CD4-positive, alpha-beta T cell treated with Interleukin-15 for 1 hour (primary cell): ENCODE measurements at places on chromosomes 6 and 20.

DNA sequence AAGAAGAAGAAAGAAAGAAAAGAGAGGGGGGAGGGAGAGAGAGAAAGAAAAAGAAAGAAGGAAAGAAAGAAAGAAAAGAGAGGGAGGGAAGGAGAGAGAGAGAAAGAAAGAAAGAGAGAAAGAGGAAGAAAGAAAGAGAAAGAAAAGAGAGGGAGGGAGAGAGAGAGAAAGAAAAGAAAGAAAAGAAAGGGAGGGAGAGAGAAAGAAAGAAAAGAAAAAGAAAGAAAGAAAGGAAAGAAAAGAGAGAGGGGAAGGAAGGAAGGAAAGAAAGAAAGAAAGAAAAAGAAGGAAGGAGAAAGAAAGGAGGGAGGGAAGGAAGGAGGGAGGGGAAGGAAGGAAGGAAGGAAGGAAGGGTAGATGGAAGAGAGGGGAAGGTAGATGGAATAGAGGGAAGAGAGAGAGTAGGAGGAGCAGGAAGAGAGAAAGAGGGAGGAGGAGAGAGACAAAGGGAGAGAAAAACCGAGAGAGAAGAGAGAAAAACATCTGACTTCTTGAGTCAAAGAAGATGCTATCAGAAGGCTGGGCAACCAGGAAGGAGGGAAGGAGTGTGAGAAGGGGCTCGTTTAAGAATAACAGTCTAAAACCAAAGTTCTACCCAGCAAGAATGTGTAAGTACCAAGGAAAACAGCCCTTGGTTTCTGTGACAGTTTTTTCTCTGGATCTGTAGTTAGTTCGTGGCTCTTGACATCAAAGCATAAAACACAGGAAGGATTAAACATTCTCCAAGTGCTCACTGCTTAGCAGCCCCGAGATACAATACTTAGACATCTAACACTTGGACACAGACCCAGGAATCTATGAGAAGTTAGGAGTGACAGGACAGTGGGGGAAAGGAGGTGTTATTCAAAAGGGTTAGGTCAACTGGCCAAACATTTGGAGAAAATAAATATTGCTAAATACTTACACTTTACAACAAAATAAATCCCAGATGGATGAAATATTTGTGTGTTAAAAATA is 131.9 kb upstream of the STMND1 start:
- DNase-seq: no peak

DNA sequence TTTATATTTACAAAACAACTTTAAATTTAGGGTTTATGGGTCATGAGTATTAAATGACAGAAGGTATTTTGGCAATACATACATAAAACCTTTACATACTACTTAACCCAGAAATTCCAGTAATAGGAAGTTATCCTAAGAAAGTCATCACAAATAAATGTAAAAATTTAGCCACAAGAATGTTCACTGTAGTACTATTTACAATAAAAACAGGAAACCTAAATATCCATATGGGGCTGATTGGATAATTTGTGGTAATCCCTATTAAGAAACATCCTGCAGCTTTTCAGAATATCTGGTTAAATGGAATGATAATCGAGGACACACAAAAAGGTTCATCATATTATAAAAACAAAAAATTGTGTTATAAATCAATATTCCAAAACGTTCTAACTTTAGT is 44.4 kb downstream of the TRAM2 start:
- DNase-seq: no peak

GRCh38 chr20:30506100-30506499 is 751.4 kb upstream of the DEFB115 start:
- no peak for DNase-seq

DNA sequence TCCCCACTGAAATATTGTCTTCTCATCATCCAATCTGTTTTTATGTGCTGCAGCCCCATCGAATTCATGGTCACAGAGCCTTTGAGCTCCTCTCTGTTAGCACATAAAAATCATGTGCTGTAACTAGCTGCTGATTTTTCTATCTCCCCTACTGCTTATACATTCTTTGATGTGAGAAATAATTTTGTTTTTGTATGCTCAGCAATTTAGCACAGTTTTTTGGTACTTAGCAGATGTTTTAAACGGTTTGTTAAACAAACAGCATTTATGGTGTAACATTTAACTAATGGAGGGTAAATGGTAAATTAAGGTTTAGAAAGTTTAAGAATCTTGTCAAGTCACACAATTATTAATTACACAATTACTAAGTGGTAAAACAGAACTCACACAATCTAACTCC is 131.8 kb upstream of the C6orf118 start:
- DNase-seq: no peak
